ENCODE measurements at places on chromosomes 7 and 10.

DNA sequence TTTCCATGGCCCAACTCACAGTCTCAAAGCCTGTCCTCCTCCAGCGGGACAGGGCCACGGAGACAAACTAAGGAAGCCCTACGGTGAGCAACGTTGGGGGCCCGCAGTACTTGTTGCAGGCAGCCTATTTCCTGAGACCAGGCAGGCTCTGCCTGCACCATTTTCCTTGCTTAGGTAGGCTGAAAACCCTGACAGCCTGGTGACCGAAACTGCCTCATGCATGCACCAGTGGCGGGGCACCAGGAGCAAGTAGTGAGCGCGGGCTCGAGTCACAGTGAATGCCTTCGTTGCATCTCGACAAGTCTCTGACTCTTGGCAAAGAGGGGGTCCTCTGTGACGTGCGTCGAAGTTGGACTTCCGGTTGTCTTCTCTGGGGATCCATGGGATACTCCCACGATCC lies 23.3 kb upstream of the ZNF273 start:
- no peak for DNase-seq

- no peak for DNase-seq
These were observed 83.5 kb downstream of the OTUD1 start for GRCh38 chr10:23522345-23522744.

- DNase-seq, result no peak
These were observed 55.6 kb upstream of the TMEM248 start for GRCh38 chr7:66865290-66865864.

GRCh38 chr10:11180228-11180627 lies 162.6 kb downstream of the CELF2 start:
- no peak for DNase-seq

- DNase-seq, result no peak
These were observed 119.9 kb downstream of the GPR37 start for GRCh38 chr7:124645704-124646103.

DNA sequence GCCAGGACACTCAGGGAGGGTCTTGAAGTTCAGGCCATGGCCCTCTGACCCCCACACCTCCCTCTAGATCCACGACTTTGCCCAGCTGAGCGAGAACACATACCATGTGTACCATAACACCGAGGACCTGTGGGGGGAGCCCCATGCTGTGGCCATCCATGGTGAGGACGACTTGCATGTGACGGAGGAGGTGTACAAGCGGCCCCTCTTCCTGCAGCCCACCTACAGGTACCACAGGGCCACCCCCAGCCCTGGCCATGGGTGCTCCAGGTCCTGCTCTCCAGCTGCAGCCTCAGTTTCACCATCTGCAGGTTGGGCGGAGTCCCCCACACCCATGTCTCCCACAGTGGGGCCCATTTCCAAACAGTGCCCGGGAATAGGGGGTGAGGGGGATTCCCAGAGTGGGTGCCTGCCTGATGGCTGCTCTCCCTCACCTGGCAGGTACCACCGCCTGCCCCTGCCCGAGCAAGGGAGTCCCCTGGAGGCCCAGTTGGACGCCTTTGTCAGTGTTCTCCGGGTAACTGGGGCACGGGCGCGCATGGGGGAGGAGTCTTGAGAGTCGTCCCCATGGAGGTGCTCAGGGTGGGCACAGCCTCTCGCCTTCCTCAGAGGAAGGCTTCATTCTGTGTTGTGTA lies 54.1 kb downstream of the PALD1 start:
- DNase-seq, result no peak

- no peak for DNase-seq
These were observed 8.3 kb upstream of the ABCB5 start for GRCh38 chr7:20607216-20607615.

DNA sequence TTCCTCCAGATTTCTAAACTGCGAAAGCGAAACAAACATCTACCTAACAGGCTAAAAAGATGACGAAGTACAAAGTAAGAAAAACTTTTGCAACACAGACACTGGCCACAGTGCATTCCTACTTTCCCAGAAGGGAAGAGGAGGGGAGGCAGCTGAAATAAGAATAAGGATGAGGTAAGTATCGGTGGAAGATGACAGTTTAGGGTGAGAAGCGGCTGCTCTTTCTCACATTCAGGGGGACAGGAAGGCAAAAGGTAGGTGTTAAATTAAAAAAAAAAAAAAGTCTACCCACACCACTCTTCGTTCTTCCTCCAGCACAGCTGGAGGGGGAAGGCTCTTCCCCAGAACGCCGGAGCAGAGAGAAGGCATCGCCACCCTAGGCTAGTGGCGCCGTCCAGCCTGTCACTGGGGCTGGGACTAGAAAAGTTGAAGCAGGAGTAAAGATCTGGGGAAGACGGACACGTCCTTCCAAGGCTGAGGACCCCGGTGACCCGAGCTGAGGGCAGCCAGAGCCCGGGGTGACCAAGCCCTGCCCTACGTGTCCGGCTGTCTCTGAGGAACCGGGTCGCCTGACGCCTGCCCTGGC lies 846 bp downstream of the DNAJC1 start:
- DNase-seq, result no peak

GRCh38 chr10:3787016-3787400 lies 2.0 kb upstream of the KLF6 start:
- DNase-seq, result no peak

DNA sequence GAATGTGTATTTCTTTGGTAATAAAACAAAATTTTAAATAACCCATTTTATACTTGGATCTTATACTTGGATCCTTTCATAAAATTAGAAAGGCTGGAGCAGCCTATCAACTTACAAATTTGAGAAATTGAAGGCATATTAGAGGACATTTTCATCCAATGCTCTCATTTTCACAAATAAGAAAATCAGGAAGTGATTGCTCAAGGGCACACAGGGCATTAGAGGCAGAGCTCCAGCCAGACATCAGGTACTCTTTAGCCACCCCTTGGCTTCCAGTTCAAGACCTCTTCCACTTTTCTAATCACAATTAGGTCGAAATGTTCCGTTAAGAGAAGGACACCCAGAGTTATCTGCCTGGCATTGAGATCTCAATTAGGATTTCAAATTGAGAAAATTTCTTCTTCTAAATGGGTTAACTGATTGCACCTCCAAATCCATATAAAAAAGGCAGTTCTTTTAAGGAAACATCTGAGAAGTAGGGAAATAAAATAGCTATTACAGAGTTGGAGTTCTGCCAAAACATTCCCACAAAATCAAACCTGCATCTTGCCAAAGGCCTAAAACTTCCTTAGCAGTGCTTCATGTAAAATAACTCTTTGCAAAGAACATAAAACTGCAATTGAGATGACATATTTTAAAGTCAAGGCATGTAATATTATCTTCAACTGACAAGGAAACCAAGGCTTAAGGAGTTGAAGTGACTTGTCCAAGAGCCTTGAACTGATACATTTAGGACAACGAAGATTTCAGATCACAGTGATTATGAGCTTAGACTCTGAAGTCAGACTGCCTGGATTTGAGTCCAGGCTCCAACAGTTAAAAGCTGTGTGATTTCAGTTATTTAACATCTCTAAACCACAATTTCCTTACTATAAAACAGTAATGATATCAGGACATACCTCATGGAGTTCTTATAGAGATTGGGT lies 2.4 kb downstream of the ACTA2 start:
- DNase-seq, result no peak

DNA sequence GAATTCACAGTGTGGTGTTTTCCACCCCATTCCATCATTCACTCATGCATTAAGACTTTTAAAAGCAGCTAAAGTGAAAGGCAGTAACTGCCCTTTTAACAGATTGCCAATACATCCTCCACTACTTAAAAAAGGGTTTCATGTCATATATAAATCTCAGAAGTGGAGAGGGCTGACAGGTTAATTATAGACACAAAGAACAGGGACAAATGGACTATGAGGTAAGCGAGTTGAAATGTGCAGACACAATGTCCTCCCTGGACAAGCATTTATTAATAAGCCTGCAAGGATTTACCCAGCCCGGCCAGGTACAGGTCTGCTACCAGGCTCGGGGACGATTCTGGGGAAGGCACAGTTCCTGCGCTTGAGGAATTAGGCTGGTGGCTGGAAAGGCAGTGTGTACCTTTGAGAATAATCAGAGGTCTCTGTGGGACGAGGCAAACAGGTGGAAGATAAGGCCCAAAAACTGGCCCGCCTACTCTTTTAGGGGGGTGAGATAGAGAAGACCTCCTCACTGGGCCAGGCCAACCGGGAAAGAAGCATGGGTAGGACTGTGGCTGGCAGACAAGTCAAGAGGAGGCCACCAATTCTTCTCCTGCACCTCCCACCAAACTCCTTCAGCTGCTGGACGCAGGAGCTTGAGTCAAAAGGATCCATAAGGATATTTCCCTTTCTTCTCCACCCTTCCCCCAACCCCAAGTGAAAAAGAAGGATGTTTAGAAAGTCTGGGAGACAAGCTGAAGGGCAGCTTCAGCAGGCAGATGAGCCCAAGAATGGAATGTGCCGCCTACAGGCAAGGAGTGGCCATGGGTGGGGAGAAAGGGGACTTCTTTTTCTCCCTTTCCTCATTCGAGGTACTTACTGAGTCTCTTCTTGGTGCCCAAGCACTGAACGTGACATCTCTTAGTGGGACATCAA lies 1.5 kb downstream of the PDLIM1 start:
- no peak for DNase-seq

GRCh38 chr10:1002425-1003006 lies 14.3 kb downstream of the GTPBP4 start:
- DNase-seq, result no peak

DNA sequence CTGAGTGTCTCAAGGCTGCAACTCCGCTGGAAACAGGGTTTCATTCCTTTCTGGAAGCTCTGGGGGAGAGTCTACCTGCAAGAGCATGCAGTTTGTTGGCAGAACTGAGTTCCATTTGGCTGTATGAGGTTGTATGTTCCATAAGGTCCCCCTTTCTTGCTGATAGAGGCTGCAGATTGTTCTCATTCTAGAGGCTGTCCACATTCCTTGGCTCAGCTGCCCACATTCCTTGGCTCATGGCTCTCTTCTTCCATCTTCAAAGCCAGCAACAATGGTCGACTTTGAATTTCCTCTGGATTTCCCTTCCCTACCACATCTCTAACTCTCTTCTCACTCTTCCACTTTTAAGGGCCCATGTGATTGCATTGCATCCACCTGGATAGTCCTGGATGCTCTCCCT lies 147.3 kb upstream of the CDCA7L start:
- no peak for DNase-seq

- no peak for DNase-seq
These were observed 5.2 kb downstream of the GRID1 start for GRCh38 chr10:86361156-86362128.

- DNase-seq, result no peak
These were observed 47.8 kb upstream of the GDF10 start for GRCh38 chr10:47252093-47252780.

GRCh38 chr10:125201108-125201524 lies 40.8 kb upstream of the CTBP2 start:
- DNase-seq, result no peak

DNA sequence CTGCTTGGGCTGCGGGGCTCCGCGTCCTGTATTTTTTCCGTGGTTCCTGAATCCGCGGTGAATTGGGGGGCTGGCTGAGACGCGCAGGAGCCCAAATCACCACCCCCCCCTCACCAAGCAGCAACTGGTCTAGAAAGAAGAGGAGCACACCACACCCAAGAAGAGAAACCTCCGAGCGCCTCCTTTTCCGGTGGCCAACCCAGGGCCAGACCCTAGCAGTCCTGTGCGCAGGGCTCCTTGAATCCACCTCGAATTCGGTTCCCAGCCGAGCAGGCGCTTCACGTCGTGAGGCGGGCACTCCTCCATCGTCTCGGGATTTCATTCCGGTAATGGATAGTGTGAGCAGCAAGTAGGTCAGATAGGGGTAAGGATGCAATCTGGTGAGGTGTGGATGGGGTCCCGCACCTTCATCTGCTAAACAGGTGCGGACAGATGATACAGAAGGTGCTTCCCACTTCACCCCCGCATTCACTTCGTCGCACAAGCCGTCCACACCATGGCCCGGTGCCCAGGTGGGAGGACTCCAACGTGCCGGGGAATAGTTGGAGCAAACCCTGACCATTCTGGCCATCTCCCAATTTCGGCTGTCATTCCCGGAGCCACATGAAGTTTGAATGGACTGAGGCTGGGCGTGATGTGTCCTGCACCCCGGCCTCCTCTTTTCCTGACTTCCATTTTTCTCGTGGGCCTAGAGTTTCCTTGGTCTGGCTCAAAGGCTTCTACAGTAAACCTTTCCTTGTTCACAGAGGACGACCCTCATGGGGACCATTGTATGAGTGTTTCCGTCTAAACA lies 19.8 kb upstream of the ZNF273 start:
- no peak for DNase-seq
